ENCODE measurements at places on chromosomes 1 and 21. TPM values are rescaled to one million over a fixed set of nuclear protein-coding genes. Genes with fewer than 3 reads are reported as not detected.

The SMCP gene
- not detected for polyA plus RNA-seq

The PPIAL4G gene
- 0.12 TPM for polyA plus RNA-seq

The LRRC53 gene
- polyA plus RNA-seq, result not detected

DNA sequence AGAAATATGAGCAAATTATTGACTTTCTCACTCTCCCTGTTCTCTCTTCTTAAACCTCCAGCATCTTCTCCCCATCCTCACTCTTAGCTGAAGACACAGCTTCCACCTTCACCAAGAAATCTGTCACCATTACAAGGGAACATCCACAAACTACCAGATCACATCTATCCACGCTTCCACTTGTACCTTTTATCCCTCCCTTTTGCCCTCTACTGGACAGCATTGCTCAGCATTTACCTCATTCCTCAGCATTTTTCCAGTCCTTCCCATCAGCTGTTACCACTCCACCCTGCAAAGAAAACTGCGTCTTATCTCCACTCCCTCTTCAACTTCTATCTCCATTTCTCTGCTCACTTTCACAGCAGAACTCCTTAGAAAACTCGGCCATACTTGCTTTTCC is 42.6 kb downstream of the KCNJ6 start:
- no peak overlapping the region for H3K4me3 ChIP-seq
- no peaks in the 10 kb centered on the region for H3K36me3 ChIP-seq
- no peaks in the 10 kb centered on the region for H3K27me3 ChIP-seq
- DNase-seq, result no peak
- no peak overlapping the region for H3K27ac ChIP-seq

GRCh38 chr1:77927414-77927813 is 39.0 kb downstream of the NEXN start:
- no peak overlapping the region for H3K27ac ChIP-seq
- H3K4me3 ChIP-seq, result peak overlapping the region; percentile 80
- peaks cover 3% of the 10 kb centered on the region for H3K27me3 ChIP-seq
- no peaks in the 10 kb centered on the region for H3K36me3 ChIP-seq
- H3K4me1 ChIP-seq, result peaks cover 4% of the 10 kb centered on the region

Data from immature natural killer cell (primary cell).